ENCODE measurements at places on chromosomes 5 and 9.

DNA sequence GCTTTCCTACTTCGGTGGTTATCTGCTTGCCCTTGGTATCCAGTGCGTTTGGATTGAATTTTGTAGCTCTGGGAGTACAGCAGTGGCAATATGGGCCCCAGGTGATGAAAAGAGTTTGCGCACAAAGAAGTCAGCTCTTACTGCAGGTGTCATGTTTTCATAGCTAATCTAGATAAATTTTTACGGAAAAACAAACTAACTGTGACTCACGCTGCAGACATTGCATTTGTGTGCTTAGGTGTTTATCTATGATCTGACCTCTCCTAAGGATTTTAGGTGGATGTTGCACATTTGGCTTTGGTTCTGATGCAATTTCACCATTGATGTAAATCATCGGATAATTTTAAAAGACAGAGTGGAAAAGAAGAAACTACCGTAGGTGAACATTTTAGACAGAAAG lies 92.1 kb downstream of the VCAN start:
- no peak for DNase-seq

DNA sequence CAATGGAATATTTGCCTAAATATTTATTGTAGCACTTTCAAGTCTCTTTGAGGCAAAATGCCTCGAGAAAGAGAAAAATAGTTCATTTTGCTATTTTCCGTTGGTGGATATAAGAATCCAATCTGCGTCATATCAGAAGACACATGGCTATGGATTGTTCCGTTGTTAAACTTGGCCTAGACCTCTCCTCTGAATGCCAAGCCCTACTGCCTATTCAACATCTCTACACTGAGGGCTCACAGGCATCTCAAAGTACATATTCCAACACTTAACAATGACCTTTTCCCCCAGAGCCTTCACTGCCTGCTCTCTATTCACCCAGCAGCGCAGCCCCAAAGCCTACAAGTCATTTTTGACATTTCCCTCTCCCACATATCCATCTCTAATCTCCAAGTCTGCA lies 350.1 kb downstream of the GLIS3 start:
- DNase-seq, result no peak

DNA sequence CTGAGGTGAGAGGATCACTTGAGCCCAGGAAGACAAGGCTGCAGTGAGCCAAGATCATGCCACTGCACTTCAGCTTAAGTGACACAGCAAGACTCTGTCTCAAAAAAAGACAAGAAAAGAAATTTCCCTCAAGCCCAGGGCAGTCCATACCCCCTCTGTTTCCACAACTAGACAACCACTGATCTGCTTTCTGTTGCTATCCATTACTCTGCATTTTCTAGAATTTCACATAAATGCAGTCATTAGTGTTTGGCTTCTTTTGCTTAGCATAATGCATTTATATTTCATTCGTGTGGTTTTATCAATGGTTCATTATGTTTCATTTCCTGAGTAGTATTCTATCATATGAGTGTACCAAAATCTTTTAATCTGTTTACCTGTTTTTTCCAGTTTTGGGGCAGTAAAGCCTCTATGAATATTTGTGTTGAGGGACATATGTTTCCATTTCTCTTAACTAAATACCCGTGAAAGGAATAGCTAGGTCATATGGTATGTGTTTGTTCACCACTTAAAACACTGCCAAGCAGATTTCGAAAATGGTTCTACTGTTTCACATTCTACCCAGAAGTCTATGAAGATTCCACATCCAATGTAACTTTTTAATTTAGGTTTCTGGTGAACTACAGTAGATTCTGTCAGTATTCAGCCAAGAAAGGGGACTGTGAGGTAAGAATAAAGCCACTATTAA lies 271.8 kb downstream of the ZNF608 start:
- DNase-seq, result no peak

DNA sequence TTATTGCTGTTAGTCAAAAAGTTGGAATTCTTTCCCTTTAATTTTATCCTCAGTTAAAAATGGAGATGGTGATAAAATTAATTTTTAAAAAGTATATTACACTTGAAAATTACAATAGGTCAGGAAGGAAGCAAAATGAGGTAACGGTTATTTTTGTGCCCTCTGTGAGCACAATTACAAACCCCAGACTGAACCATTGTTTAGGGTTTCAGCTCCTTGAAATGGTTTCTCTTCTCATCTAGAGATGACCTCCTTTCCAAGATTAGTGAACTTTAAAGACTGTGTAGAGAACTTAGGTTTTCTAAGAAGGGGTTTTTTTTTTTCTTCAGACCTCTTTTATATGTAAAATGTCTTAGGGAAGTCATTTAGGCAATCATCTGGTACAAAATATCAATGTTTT lies 126.2 kb upstream of the CHD1 start:
- DNase-seq, result no peak

- DNase-seq, result no peak
Observed at GRCh38 chr9:122297512-122297911, 32.8 kb downstream of the MRRF start.

DNA sequence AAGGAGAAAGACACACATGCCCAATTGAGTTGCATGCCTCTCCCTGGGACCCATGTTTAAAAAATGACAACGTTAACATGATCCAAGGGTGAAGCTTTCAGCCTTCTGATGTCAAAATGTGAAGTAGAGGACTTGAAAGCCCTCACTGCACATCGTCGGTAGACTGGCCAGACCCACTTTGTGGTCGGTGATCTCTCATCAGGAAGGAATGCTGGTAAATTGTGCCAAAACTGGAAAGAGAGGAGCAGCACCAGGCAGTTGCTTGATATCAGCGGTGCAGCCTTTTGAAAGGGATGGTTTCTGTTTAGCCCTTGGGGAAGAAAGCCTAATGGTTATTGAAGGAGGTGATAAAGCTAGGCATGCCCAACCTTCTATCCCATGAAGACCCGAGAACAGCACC lies 125.3 kb upstream of the MARCHF11 start:
- DNase-seq, result no peak

DNA sequence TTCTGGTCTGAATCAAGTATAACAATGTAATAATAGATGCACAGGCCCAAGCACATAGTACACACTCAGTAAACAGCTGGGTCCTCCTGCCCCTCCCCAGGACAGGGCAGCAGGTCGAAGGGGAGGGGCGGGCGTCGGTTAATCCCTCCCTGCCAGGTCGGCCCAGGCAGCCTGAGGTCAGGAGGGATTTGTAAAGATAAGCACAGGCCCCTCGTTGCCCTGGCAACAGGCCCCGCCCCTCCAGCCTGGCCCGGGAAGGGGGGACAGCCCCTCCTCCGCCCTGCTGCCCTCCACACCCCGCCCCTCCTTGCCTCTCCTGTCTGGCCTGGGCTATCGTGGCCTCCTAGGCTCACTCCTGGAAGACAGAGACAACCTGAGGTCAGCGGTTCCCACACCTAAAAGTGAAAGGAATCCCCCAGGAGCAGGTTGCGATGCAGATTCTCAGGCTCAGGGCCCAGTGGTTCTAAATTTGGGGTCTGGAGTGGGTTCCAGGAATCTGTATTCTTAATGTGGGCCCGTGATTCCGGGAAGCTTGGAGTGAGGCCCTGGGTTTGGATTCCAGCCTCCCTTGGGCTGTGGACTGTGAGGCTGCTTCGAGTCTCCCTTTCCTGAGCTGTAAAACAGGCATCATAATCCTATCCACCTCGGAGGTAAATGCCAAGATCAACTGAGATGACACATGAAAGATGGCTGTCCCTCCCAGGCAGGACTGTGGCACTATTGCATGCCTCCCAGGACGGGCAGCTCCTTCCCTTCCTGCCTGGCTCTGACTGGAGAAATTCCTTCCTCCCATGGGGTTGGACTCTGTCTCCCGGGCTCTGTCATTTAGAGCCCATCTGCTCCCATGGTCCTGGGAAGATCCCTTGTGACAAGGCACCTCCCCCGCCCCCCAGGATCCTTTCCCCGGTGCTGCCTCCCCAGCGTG lies 4.4 kb downstream of the CRB2 start:
- no peak for DNase-seq

GRCh38 chr9:77587042-77587441 lies 61.1 kb downstream of the GNA14 start:
- DNase-seq, result no peak

DNA sequence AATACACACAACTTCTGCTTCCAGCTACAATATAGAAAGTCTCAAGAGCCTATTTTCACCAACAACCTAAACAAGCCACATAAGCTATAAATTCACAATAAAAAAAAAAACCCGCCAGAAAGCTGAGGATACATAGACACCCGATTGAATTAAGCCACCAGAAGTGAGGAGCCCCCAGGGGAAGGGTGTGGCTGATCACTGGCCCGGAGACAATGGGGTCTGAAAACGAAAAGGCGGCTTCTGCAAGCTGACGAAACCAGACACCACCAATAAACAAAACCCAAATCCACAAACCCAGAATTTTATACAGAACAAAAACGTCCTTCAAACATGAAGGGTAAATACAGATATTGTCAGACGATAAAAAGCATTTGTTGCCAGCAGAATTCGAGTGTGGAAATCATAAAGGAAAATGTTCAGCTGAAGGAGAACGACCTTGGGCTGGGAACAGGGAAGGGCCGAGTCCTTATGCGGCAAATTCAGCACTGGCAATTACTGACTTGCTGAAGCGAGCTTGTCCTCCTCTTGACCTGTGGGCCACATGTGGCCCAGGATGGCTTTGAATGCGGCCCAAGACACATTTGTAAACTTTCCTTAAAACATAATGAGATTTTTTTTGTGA lies 39.6 kb upstream of the CEP72 start:
- no peak for DNase-seq

- DNase-seq, result no peak
Observed at GRCh38 chr9:108043585-108043984, 554.0 kb upstream of the KLF4 start.

GRCh38 chr5:160506006-160507004 lies 84.7 kb downstream of the PTTG1 start:
- peak; percentile 23 for DNase-seq

GRCh38 chr9:72509635-72510034 lies 11.8 kb upstream of the TMC1 start:
- DNase-seq, result no peak

DNA sequence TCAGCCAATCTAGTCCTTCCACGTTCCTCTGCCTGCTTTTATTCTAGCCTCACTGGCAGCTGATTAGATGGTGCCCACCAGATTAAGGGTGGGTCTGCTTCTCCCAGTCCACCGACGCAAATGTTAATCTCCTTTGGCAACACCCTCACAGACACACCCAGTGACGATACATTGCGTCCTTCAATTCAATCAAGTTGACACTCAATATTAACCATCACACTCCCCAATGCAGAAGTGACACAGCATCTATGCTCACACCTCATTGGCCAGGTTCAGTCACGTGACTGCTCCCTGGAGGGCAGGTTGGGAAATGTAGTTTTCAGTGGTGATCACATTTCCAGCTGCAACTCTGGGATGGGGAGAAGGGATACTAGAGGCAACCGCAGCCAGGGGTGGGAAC lies 13.0 kb downstream of the SUSD3 start:
- no peak for DNase-seq

Measured in hippocampal formation (tissue), 2 donors.